Renal cortex interstitium (tissue), 15 donors: ENCODE measurements at places on chromosomes 5 and 9. TPM values are rescaled to one million over a fixed set of nuclear protein-coding genes. Genes with fewer than 3 reads are reported as not detected.

The SPINK13 gene
- 0.49 TPM for polyA plus RNA-seq

The CDX1 gene
- polyA plus RNA-seq = 1.0 TPM

The PNPLA7 gene
- 2.4 TPM for polyA plus RNA-seq

The SLC6A19 gene
- 51.8 TPM for polyA plus RNA-seq

The MARCHF6 gene
- polyA plus RNA-seq = 174 TPM

The STKLD1 gene
- 4.4 TPM for polyA plus RNA-seq

The ANKRD18B gene
- 1.7 TPM for polyA plus RNA-seq

The PSD2 gene
- 2.6 TPM for polyA plus RNA-seq

The TMEM38B gene
- polyA plus RNA-seq = 47.0 TPM

The GRIA1 gene
- 3.6 TPM for polyA plus RNA-seq

The MEGF10 gene
- polyA plus RNA-seq = 0.83 TPM

The GFI1B gene
- 0.70 TPM for polyA plus RNA-seq

The NPR3 gene
- 20.0 TPM for polyA plus RNA-seq

- DNase-seq = no peak
These were observed 141.2 kb upstream of the ASTN2 start for GRCh38 chr9:117555964-117556629.

DNA sequence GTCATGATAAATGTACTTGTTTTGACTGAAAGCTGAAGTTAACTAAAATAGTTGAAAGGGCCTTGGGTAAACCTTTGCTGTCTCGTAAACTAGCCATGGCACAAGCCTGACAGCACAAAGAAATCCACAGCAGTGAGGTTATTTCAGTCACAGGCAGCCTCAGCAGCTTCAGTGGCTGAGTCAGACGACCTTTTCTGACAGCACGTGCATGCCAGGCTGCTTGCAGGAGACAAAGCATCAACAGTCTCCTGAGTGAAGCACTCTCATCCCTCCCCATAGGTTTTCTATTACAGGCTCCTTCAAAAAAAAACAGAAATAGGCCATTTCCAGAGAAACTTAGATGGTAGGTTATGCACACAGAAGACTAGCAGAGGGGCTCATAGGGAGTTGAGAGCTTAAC, 34.6 kb downstream of the OXCT1 start:
- peak; percentile 30 for DNase-seq

DNA sequence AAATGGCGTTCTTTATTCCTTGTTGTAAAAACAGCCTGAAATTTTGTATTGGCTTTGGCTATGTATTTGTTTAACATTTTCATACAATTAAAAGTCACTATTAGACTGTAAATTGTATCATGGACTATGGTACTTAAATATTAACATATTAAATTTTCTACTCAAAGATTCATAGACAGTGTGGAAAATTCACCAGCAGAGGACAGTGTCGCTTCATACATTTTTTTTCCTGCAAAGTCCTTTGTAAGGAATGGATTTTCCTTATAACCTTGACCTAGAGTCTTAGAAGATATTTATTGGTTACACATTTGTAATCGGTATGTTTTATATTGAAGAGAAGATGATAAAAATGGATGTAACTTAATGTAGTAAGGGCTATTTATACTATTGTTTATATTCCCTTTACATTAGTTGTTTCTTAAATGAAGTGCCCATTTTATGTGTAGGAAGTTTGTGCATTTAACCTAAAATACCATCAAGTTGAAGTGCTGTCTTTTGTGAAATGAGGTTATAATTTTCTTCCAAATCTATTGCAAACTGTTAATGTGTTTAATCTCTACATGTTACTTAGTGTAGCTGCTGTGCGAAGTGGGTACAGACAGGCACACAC, 150.1 kb downstream of the KDM4C start:
- DNase-seq = no peak

DNA sequence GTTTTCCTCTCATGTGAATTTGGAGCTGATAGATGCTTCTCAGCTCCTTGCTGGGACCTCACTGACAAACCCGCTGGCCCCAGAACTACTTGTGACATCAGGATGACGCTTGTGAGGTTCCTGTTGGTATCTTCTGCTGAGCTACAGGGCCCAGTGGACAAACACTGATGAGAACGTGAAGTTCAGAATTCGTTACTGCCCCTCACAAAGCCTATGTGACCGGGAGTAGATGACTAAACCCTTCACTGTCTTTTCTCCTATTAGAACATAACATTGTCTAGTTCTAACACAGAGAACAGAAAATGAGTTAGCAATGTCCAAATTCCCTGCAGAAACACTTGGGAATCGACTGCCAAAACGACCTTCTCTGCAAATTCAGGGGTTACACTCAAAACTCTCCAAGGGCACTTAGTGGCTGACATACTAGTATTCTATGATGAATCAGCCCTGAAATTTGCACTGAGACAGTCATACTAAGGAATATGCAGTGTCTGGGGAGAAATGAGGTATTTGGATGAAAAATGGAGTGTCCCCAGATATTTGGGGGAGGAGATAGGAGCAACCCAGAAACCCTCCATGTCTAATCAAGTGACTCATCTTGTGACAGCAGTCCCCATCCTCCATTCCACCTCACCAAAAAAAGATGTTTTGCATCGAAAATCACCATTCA, 143.2 kb upstream of the TRIM32 start:
- DNase-seq = no peak

GRCh38 chr5:57246426-57246825, 72.6 kb downstream of the GPBP1 start:
- DNase-seq = no peak

- DNase-seq = no peak
These were observed 24.9 kb upstream of the ANXA6 start for GRCh38 chr5:151182524-151182900.

GRCh38 chr9:95399261-95399660, 81.8 kb upstream of the FANCC start:
- DNase-seq = no peak

DNA sequence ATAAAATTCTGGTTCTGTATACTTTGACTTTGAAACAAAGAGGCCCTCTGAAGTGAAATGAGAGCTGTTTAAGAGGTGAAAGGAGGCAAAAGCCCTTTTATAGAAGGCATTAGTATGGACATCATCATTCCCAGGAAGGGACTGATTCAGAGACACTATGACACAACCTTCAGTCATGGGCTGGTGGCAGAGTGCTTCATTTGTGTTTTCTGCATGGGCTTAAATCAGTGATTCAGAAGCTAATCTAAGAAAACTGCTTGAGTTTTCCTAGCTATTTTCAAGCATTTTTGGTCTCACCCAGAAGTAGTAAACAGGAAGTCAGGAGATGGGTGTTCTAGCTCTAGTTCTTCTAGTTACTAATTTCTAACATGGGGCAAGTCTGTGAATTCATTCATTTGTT, 288.9 kb downstream of the TRPM3 start:
- DNase-seq = no peak

- no peak for DNase-seq
These were observed 83.0 kb upstream of the PRLR start for GRCh38 chr5:35313291-35313690.

GRCh38 chr9:107770716-107771115, 281.1 kb upstream of the KLF4 start:
- no peak for DNase-seq

GRCh38 chr9:4009006-4009511, 290.8 kb downstream of the GLIS3 start:
- no peak for DNase-seq

DNA sequence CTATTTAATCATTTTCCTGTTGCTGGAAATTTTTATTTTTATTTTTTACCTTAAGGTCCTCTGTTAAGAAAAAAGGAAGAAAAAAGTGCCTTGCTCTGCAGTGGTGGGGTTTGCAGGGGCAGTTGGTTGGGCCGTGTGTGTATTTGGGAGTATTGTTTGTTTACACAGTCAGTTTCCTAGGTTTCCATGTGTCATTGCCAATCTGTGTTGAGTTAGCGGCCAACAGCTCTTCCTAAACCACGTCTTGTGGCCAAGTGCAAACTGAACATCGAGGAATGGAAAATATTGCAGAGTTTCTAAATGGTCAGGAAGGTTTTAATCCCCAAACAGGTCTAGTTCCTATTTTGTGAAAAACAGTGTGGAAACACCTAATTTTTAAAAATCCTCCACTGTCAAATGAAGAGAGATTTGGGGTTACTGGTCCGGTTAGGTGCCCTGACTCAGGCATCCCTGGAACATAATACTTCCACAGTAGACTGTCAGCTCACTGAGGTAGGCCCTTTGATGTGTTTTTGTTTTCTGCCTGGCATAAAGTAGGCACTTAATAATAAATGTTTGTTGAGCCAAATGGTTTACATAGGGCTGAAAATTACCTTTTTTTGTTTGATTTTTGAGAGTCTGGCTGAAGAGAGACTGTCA, 37.0 kb downstream of the MAMDC2 start:
- DNase-seq = no peak

- no peak for DNase-seq
These were observed 17.0 kb downstream of the NIPSNAP3B start for GRCh38 chr9:104780796-104781395.

DNA sequence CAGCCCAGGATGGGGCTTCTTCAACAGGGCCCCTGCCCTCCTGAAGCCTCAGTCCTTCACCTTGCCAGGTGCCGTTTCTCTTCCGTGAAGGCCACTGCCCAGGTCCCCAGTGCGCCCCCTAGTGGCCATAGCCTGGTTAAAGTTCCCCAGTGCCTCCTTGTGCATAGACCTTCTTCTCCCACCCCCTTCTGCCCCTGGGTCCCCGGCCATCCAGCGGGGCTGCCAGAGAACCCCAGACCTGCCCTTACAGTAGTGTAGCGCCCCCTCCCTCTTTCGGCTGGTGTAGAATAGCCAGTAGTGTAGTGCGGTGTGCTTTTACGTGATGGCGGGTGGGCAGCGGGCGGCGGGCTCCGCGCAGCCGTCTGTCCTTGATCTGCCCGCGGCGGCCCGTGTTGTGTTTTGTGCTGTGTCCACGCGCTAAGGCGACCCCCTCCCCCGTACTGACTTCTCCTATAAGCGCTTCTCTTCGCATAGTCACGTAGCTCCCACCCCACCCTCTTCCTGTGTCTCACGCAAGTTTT, 23.6 kb downstream of the PCDHGC5 start:
- DNase-seq = no peak

DNA sequence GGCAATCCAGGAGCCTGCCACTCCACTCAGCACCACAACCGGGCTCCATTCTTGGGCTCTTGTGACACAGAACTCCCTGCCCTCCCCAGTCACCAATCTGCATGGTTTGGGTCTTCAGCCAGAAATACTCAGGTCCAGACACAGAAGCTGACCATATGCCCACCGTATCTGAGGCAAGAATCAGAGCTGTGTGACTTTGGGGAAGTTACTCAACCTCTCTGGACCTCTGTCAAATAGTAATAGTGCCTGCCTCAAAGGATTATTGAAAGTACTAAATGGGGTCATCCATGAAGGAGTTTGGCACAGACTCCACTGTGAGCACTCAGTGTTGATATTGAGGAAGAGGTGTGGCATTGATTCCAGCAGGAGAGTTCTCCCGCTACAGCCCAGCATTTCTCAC, 67.5 kb downstream of the PCDH1 start:
- no peak for DNase-seq

DNA sequence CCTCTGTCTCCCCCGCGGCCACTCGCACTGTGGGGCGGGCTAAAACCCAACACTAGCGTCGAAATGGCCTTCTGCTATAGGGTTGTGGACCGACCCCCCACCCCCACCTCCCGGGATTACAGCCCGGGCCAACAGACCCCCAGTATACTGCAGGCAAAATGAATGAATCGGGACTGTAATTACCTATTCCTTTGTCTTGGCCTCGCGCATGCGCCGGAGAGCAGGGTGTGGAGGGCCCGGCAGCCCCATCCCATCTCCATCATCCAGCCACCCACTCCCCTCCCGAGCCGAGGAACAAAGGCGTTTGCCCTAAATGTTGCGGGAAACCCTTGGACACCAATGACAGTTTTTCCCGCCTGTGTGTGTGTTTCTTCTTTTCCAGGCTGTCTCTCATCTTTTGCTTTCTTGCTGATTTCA, 1.6 kb downstream of the BASP1 start:
- DNase-seq = peak; percentile 20

GRCh38 chr5:140591747-140592372, 27.2 kb downstream of the SLC35A4 start:
- no peak for DNase-seq

DNA sequence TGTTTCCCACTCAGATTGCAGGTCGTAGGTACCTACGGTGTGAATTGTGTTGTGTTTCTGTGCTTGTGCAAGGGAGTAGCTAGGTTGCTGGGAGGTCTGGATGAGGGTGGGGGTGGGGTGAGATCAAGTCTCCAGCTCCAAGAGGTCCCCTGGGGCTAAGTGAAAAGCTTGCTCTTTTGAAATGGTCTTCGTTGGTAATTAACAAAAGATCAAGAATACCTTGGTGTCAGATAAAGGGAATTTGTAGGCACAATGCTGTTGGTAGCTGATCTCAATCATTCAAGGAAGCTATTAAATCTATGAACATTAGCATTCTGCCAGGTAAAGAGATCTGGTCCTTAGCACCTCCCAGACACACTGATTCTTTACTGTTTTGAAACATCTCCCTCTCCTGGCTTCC, 928 bp upstream of the PCDHGC4 start:
- no peak for DNase-seq

- DNase-seq = no peak
These were observed 4.3 kb downstream of the RASGRF2 start for GRCh38 chr5:80964491-80964890.

- DNase-seq = no peak
These were observed 178.5 kb upstream of the PITX1 start for GRCh38 chr5:135212361-135213026.

DNA sequence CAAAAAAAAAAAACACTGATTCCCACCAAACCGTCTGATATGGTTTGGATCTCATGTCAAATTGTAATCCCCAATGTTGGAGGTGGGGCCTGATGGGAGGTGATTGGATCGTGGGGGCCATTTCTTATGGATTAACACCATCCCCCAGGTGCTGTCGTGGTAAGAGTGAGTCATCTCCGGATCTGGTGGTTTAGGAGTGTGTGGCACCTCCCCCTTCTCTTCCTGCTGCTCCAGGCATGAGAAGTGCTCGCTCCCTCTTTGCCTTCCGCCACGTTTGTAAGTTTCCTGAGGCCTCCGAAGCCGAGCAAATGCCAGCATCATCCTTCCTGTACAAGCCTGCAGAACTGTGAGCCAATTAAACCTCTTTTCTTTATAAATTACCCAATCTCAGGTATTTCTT, 45.2 kb downstream of the HSD17B3 start:
- DNase-seq = no peak

DNA sequence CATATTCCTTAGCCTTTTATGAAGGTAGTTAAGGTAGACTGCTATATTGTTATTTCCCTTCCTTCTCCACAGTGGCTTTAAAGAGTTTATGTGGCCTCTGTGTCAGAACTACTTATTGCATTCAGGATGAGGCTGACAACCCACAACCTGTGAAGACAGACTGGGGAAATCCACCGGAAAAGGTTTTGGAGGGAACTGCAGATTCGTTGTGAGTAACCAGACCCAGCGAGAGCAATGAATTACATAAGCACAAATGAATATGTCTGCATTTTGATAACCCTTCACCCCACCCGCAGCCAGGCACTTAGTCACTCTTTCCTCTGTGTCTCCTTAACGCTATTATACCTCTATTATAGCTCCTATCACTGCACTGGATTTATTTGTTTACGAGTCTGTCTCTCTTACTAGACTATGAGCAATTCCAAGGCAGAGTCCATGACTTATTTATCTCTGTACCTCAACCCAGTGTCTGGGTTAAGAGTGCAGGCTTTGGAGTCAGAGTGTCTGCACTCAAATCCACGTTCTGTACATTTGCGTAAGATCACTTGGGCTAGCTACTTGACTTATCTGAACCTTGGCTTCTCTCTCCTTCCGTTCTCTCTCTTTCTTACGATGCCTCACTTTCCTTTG, 19.2 kb downstream of the KCTD16 start:
- DNase-seq = no peak

- DNase-seq = no peak
These were observed 169.1 kb downstream of the CAAP1 start for GRCh38 chr9:26723486-26723885.

GRCh38 chr9:99803694-99804093, 18.0 kb upstream of the NR4A3 start:
- no peak for DNase-seq

GRCh38 chr9:15357050-15357653, 50.1 kb upstream of the TTC39B start:
- no peak for DNase-seq
